ENCODE measurements at places on chromosomes 3 and 15. TPM values are rescaled to one million over a fixed set of nuclear protein-coding genes. Genes with fewer than 3 reads are reported as not detected.

Gene ULK4
- total RNA-seq: 7.5 TPM

Gene GHSR
- not detected for total RNA-seq

Gene SOX2
- not detected for total RNA-seq

Gene UCN2
- 0.11 TPM for total RNA-seq

Gene MORC1
- not detected for total RNA-seq

Gene FILIP1L
- 4.5 TPM for total RNA-seq

Gene CACNA2D3
- total RNA-seq: not detected

GRCh38 chr3:191138937-191139336 lies 60.1 kb upstream of the OSTN start:
- H3K4me1 ChIP-seq: no peaks in the 10 kb centered on the region
- no peak overlapping the region for H3K27ac ChIP-seq
- no peaks in the 10 kb centered on the region for H3K27me3 ChIP-seq

- no peaks in the 10 kb centered on the region for H3K27me3 ChIP-seq
- peaks cover 25% of the 10 kb centered on the region for H3K36me3 ChIP-seq
- H3K4me3 ChIP-seq: no peak overlapping the region
- H3K4me1 ChIP-seq: peaks cover 23% of the 10 kb centered on the region
- no peak overlapping the region for H3K27ac ChIP-seq
Observed at GRCh38 chr3:183878071-183878470, 6.6 kb downstream of the PARL start.

DNA sequence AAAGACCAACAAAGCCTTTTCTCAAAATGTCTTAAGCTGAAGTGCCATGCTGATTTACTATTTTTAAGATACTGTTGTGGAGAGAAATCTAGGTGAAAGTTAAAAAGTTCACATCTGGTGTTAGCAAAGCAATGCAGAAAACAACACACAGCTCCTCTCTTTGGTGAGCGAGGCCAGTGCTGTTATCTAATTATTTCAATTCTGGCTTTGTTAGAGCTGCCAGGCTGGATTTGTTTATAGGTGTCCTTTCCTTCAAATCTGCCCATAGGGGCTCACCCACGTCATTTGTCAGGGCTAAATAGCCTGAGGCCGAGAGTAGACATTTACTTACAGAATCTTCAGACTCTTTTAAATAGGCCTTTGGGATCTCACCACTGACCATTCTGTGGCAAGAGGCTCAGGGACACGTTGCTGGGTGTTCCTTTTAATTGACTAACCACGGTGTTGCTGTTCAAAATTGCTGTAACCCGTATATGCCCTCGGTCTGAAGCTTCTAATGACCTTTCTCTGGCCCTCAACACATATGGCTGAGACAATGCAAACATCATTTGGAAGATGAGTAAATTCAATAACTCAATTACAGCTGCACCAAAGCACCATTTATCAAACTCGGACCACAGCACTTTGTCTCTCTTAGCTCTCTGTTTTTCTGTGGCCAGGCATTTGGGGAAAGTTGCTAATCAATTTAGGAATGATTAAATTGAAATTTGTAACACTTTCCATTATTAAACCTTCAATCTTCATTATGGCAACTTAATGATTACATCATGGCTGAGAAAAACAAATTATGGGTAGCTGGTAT lies 152.6 kb downstream of the PDZRN3 start:
- H3K4me3 ChIP-seq: no peak overlapping the region
- H3K27ac ChIP-seq: no peak overlapping the region
- no peaks in the 10 kb centered on the region for H3K36me3 ChIP-seq
- H3K4me1 ChIP-seq: peaks cover 3% of the 10 kb centered on the region
- DNase-seq: no peak

GRCh38 chr3:144244662-144245061 lies 273.0 kb downstream of the DIPK2A start:
- no peaks in the 10 kb centered on the region for H3K36me3 ChIP-seq
- no peak overlapping the region for H3K27ac ChIP-seq
- no peaks in the 10 kb centered on the region for H3K4me1 ChIP-seq
- DNase-seq: no peak

GRCh38 chr3:48466386-48467109 lies 20.0 kb downstream of the ATRIP start:
- H3K4me1 ChIP-seq: peaks cover 36% of the 10 kb centered on the region
- no peak for DNase-seq
- peak overlapping the region; percentile 94 for H3K4me3 ChIP-seq
- peak overlapping the region; percentile 84 for H3K27ac ChIP-seq
- no peaks in the 10 kb centered on the region for H3K27me3 ChIP-seq
- H3K36me3 ChIP-seq: peaks cover 46% of the 10 kb centered on the region

- no peaks in the 10 kb centered on the region for H3K36me3 ChIP-seq
- H3K4me3 ChIP-seq: no peak overlapping the region
- H3K27ac ChIP-seq: no peak overlapping the region
- peaks cover 18% of the 10 kb centered on the region for H3K27me3 ChIP-seq
Observed at GRCh38 chr3:124064050-124064449, 72.1 kb upstream of the ROPN1 start.

GRCh38 chr3:168071591-168072322 lies 24.0 kb downstream of the GOLIM4 start:
- no peaks in the 10 kb centered on the region for H3K27me3 ChIP-seq
- DNase-seq: no peak
- no peak overlapping the region for H3K27ac ChIP-seq
- H3K4me1 ChIP-seq: peaks cover 13% of the 10 kb centered on the region
- no peak overlapping the region for H3K4me3 ChIP-seq

DNA sequence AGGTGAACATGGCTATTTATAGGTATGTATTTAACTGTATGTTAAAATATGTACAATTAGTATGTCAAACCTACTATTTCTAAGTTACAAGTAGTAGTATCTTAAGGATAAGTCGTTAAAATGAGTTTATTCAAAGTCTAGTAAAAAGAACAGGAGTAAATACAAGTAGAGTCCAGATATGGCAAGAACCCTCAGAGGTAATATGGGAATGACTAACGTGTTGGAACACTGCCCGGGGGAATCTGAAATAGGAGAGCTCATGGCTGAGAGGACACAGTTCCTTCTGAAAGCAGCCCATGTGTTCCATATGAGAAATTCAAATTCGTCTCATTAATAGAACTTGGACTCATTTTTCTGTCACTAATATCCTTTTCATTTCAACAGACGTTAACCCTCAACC lies 158.8 kb downstream of the CLSTN2 start:
- no peaks in the 10 kb centered on the region for H3K27me3 ChIP-seq
- no peak overlapping the region for H3K4me3 ChIP-seq
- no peaks in the 10 kb centered on the region for H3K4me1 ChIP-seq
- no peaks in the 10 kb centered on the region for H3K36me3 ChIP-seq

- no peaks in the 10 kb centered on the region for H3K27me3 ChIP-seq
- no peak overlapping the region for H3K4me3 ChIP-seq
- H3K27ac ChIP-seq: no peak overlapping the region
- no peaks in the 10 kb centered on the region for H3K4me1 ChIP-seq
- no peaks in the 10 kb centered on the region for H3K36me3 ChIP-seq
Observed at GRCh38 chr3:20484126-20484525, 298.1 kb upstream of the SGO1 start.

DNA sequence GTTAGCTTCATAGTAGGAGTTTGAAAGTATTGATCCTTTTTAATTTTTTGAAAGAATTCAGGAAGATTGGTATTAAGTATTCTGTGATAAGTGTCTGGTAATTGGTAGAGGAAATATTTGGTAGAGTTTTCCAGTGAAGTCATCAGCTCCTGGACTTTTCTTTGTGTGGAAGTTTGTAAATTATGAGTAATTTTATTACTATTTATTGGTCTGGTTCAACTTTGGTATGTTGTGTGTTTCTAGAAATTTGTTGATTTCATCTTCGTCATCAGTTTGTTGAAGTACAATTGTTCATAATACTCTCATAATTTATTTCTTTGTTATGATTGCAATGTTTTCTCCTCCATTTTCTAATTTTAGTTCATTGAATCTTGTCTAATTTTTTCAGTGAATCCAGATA lies 832.0 kb downstream of the OTOL1 start:
- no peaks in the 10 kb centered on the region for H3K27me3 ChIP-seq
- H3K36me3 ChIP-seq: no peaks in the 10 kb centered on the region
- no peaks in the 10 kb centered on the region for H3K4me1 ChIP-seq
- no peak overlapping the region for H3K27ac ChIP-seq

- peak overlapping the region; percentile 35 for H3K4me3 ChIP-seq
- H3K27me3 ChIP-seq: no peaks in the 10 kb centered on the region
- peaks cover 82% of the 10 kb centered on the region for H3K4me1 ChIP-seq
- H3K27ac ChIP-seq: peak overlapping the region; percentile 92
- peaks cover 76% of the 10 kb centered on the region for H3K36me3 ChIP-seq
Observed at GRCh38 chr3:32998631-32999451, 47.4 kb downstream of the CCR4 start.

DNA sequence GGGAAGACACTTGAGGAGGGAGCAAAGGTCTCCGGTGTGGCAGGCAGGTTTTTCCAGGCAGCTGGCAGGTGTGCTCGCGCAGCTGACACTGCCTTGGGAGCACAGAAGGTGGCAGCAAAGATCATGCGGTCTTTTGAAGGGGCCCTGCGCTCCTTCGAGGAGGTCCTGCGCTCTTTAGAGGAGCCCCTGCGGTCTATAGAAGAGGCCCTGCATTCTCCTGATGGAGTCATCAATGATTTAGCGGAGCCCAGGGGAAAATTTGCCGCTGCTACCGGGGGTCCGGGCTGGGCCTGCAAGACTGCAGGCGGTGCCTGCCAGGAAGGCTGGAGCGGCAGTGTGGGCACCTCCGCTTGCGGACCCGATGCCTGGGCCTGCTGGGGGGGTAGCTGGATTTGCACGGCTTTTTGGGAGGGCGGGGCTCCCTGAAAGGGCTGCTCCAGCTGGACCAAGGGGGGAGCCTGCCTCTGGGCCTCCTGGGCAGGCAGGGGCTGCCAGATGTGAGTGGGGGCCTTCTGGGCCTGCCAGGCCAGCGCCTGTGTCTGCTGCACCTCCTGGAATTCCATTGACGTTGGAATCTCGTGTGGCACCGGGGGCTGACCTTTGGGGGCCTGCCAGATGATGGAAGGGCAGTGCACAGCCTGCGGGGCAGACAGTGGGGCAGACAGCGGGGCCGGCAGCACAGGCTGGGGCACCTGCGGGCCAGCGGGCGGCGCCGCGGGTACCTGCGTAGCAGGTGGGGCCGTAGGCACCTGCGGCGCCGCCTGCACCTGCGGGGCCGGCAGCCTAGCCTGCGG lies 2.1 kb downstream of the MAGEL2 start:
- H3K27me3 ChIP-seq: peaks cover 5% of the 10 kb centered on the region
- H3K27ac ChIP-seq: no peak overlapping the region
- DNase-seq: no peak
- no peak overlapping the region for H3K4me3 ChIP-seq

DNA sequence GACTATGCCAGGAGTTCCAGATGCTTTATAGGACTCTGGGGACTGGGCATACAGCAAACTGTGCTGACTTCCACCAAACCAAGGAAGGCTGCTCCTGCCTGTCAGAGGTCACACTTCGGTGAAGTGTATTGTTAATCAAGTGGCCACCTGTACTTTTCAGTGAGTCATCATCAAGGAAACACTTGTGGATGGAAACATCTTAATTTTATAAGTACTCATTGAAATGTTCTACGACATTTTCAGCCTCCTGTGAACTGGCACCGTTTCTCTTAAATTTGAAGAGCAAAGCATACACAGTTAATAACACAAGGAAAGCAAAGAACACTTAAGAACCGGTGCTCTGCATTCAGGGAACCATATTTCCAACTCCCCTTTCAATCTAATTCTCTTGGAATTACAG lies 801.7 kb upstream of the DPPA4 start:
- H3K36me3 ChIP-seq: no peaks in the 10 kb centered on the region
- no peaks in the 10 kb centered on the region for H3K4me1 ChIP-seq
- no peak overlapping the region for H3K27ac ChIP-seq
- no peak for DNase-seq

DNA sequence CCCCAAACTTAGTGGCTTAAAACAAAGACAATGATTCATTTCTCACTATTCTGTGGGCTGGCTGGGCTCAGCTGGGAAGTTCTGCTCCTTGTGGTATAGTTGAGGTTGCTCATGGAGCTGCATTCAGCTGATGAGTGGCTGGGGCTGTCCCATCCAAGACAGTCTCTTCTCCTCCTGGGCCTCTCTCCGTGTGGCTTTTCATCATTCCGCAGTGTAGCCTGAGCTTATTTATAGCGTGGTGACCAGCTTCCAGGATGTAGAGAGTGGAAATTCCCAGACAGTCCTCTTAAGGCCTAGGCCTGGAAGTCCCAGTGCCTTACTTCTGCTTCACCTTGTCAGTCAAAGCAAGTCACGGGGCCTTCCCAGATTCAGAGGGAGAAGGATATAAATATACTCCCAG lies 136.7 kb upstream of the DAZL start:
- no peak for DNase-seq
- H3K4me3 ChIP-seq: no peak overlapping the region
- H3K27me3 ChIP-seq: peaks cover 3% of the 10 kb centered on the region
- H3K27ac ChIP-seq: no peak overlapping the region
- H3K4me1 ChIP-seq: peaks cover 3% of the 10 kb centered on the region
